Activated T-cell treated with anti-CD3 and anti-CD28 coated beads, Interleukin-2, amount 50 U/mL, for 24 hours (primary cell): ENCODE measurements at places on chromosomes 5 and 9.

DNA sequence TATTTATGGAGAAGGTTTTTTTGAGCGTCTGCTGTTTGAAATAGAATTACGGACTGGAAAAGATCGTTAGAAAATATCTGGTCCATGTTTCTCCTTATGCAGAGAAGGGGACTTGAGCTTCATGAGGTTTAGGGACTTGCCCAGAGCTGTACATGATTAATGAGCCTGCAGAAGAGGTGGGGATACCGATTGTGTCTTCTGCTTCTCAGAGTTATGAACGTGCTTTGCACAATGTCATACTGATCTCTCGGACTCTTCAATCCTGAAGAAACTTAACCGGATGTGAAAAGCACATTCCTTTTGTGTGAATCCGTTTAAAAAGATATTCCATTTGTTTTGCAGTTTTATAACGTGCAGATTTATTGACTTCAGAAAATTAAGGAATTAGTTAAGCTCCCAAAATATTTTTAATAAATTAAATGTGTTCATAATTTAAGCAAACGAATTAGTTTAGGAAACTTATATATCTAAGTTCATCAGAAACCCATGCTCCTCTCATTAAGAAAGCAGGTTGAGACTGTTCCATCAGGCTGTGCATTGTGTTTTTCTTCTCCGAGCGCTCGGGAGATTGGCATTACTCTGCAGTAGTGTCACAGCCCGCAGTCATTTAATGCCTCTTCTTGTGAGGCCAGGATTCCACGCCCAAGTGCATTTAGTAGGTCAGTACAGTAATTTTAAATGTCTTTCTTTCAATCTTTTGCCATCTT lies 40.8 kb upstream of the MEF2C start:
- H3K4me3 ChIP-seq = no peak overlapping the region
- H3K36me3 ChIP-seq = no peaks in the 10 kb centered on the region
- no peaks in the 10 kb centered on the region for H3K4me1 ChIP-seq
- H3K27ac ChIP-seq = no peak overlapping the region
- no peaks in the 10 kb centered on the region for H3K27me3 ChIP-seq

DNA sequence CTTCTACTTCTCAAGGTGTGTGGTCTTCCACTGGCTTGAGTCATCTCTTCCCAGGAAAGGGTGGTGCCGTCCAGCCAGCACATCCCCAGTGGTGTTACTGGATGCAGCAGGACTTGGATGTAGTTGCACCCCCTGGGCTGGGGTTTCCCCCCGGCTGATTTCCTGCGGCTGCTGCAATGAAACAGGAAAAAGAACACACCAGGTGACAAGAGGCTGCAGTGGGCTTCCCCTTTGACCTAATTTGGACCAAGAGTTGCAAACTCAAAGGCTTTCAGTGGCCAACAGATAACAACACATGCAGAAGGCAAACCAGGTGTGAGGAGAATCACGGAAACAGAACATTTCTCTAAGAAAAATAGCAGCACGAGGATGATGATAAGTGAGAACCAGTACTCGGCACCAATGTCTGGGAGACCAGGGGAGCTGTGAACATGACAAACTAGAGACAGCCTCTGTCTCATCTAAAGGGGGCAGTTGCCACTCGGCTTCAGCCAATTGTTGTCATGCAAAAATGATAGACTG lies 83.7 kb downstream of the PDE6A start:
- peak overlapping the region; percentile 48 for H3K27ac ChIP-seq
- H3K4me3 ChIP-seq = no peak overlapping the region
- DNase-seq = no peak
- no peaks in the 10 kb centered on the region for H3K27me3 ChIP-seq

- H3K4me1 ChIP-seq = no peaks in the 10 kb centered on the region
- H3K4me3 ChIP-seq = no peak overlapping the region
- no peaks in the 10 kb centered on the region for H3K27me3 ChIP-seq
These were observed 99.4 kb downstream of the TMEM215 start for GRCh38 chr9:32882705-32883104.

- H3K27ac ChIP-seq = no peak overlapping the region
- no peak overlapping the region for H3K4me3 ChIP-seq
- no peaks in the 10 kb centered on the region for H3K4me1 ChIP-seq
- H3K36me3 ChIP-seq = no peaks in the 10 kb centered on the region
- no peak for DNase-seq
- peaks cover 2% of the 10 kb centered on the region for H3K27me3 ChIP-seq
These were observed 10.2 kb downstream of the SLC6A18 start for GRCh38 chr5:1235379-1235778.

DNA sequence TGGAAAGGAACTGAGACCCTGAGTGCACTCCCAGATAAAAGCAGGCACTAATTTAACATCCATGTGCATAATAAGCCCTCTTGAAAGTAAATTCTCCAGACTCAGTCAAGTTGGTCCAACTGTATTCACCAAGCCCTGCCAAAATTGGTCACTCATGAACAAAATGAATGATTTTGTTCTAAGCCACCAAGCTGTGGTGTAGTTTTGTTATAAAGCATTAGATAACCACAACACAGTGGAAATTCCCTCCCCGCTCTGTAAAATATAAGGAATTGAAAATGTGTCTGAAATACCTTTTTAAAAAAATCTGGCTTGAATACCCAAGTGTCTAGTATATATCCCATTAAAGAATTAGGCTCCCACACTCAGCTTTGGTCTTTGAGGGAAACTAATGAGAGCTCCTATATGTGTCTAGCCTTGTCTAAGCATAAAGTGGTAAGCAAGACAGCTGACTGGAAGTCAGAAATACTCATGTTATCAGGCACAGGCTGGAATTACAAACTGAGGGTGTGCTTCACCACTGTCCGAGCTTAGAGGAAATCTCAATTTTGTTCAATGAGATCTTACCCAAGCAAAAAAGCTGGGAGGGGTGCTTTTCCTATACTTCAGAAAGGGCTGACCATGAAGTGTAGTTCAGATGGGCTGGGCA lies 33.2 kb downstream of the IDNK start:
- peaks cover 22% of the 10 kb centered on the region for H3K36me3 ChIP-seq
- no peak overlapping the region for H3K4me3 ChIP-seq
- no peak for DNase-seq
- H3K4me1 ChIP-seq = peaks cover 22% of the 10 kb centered on the region
- no peaks in the 10 kb centered on the region for H3K27me3 ChIP-seq
- peak overlapping the region; percentile 56 for H3K27ac ChIP-seq

GRCh38 chr9:64015136-64015535 lies 1269.9 kb downstream of the FOXD4L5 start:
- no peaks in the 10 kb centered on the region for H3K27me3 ChIP-seq
- DNase-seq = no peak
- no peak overlapping the region for H3K27ac ChIP-seq
- no peak overlapping the region for H3K4me3 ChIP-seq
- H3K36me3 ChIP-seq = no peaks in the 10 kb centered on the region

- H3K4me3 ChIP-seq = no peak overlapping the region
- no peak for DNase-seq
- no peaks in the 10 kb centered on the region for H3K36me3 ChIP-seq
- H3K4me1 ChIP-seq = peaks cover 4% of the 10 kb centered on the region
- no peak overlapping the region for H3K27ac ChIP-seq
- no peaks in the 10 kb centered on the region for H3K27me3 ChIP-seq
These were observed 45.3 kb upstream of the AKNA start for GRCh38 chr9:114433086-114433485.

DNA sequence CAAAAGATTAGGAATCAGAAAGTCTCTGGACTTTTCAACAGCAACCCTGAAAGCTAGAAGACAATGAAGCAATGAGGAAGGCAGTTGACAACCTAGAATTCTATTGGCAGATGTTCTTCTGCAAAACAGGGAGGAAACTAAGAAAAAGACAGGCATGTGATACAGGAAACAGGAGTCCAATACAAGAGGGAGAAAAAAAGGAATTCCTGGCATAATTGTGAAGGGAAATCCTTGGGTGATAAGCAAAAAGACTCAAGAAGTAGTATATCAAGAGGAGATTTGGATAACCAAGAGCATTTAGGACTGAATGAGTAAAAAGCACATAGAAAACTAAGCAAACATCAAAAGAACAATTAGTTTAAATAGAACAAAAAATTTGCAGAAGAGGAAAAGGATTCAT lies 58.6 kb downstream of the LPAR1 start:
- H3K4me3 ChIP-seq = no peak overlapping the region
- no peak for DNase-seq
- H3K36me3 ChIP-seq = no peaks in the 10 kb centered on the region
- no peaks in the 10 kb centered on the region for H3K4me1 ChIP-seq
- no peaks in the 10 kb centered on the region for H3K27me3 ChIP-seq

DNA sequence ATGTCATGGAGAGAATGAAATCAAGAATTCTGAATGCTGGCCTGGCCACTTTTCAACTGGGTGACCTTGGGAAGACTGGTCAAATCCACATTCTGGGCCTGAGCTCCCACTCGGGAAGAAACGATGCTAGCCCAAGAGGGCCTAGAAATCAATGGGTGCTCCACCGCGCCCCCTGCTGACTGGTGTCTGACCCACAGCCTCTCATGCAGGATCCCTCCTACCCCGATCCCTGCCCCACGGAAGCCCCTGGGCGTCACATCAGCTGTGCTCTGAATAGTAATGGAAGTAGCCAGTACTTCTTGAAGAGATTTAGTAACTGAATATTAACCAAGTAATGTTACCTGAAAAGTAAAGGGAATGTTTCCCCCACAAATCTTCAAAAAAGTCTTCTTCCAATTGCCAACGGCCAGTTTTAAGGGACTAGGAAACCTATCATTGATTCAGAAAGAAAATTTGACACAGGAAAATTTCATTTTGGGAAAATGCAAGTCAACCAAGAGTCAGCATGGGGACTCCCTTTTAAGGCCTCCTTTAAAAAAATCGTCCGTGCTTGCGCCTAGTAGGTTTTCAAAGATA lies 43.9 kb downstream of the CRB2 start:
- H3K36me3 ChIP-seq = peaks cover 9% of the 10 kb centered on the region
- no peak overlapping the region for H3K27ac ChIP-seq
- H3K4me1 ChIP-seq = no peaks in the 10 kb centered on the region
- DNase-seq = no peak
- no peaks in the 10 kb centered on the region for H3K27me3 ChIP-seq

DNA sequence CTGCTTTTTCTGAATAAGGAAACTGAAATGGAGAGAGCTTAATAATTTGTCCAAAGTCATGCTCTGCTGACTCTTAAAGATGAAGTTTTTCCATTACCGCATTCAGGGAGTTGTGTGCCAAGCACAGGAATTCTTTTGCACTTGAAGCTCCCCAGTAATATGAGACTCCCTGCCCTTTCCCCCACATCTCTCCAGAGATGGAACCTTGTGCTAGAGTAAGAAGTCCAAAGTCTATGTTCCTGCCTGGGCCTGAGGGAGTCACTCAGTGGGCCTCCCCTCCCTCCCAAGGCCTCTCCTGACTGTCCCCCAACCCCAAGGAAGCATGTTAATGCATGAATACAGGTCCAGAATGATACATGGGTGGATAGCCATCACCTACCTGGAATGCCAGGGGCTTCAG lies 173.3 kb upstream of the SEMA6A start:
- DNase-seq = no peak
- no peaks in the 10 kb centered on the region for H3K4me1 ChIP-seq
- H3K36me3 ChIP-seq = no peaks in the 10 kb centered on the region
- no peak overlapping the region for H3K4me3 ChIP-seq
- no peaks in the 10 kb centered on the region for H3K27me3 ChIP-seq

DNA sequence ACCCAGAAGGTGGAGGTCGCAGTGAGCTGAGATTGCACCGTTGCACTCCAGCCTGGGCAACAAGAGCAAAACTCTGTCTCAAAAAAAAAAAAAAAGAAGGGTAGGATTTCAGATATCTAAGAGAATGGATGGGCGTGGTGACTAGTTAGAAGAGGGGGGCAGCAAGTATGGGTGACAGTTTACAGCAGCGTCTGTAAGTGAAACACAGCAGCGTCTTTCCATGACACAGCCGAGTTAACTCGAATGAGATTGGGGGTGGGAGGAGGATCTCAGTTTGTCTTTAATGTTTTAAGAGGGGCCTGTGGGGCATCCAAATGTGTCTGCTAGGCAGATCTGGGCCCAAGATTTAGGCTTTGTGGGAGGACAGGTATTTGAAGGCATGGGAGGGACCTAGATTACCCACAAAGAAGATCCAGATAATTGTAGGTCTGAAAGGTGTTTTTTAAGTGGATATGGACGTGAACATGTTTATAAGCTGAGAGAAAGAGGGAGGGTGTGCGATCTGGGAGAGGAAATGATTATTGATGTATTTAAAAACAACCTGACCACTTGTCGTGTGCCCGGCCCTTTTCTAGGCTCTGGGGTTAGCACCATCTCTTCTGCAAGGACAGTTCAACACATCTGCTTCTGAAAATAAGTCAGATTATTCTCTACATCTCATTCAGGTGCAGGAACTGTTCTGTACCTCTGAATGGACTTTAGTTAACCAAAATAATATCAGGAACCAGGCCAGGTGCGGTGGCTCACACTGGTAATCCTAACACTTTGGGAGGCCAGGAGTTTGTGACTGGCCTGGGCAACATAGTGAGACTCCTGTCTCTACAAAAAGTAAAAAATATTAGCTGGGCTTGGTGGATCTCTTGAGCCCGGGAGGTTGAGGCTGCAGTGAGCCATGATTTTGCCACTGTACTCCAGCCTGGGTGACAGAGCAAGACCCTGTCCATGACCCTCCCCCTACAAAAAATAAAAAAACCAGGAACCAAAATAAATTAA lies 2.5 kb downstream of the CEP78 start:
- H3K36me3 ChIP-seq = peaks cover 62% of the 10 kb centered on the region
- H3K4me3 ChIP-seq = peak overlapping the region; percentile 58
- DNase-seq = no peak
- H3K27me3 ChIP-seq = no peaks in the 10 kb centered on the region

- H3K36me3 ChIP-seq = no peaks in the 10 kb centered on the region
- no peaks in the 10 kb centered on the region for H3K4me1 ChIP-seq
- no peak overlapping the region for H3K4me3 ChIP-seq
- H3K27me3 ChIP-seq = no peaks in the 10 kb centered on the region
These were observed 1509.7 kb downstream of the MAT2B start for GRCh38 chr5:165015126-165015525.

GRCh38 chr9:2271426-2271825 lies 256.3 kb downstream of the SMARCA2 start:
- no peak overlapping the region for H3K27ac ChIP-seq
- peaks cover 18% of the 10 kb centered on the region for H3K27me3 ChIP-seq
- H3K4me1 ChIP-seq = no peaks in the 10 kb centered on the region
- no peak for DNase-seq
- H3K4me3 ChIP-seq = no peak overlapping the region
- H3K36me3 ChIP-seq = no peaks in the 10 kb centered on the region

GRCh38 chr9:85941622-85941940 lies 635 bp downstream of the NAA35 start:
- peaks cover 7% of the 10 kb centered on the region for H3K36me3 ChIP-seq
- no peak for DNase-seq
- H3K27ac ChIP-seq = peak overlapping the region; percentile 98
- no peaks in the 10 kb centered on the region for H3K27me3 ChIP-seq
- H3K4me1 ChIP-seq = peaks cover 20% of the 10 kb centered on the region

- H3K4me1 ChIP-seq = peaks cover 81% of the 10 kb centered on the region
- peak overlapping the region; percentile 84 for H3K27ac ChIP-seq
- H3K4me3 ChIP-seq = no peak overlapping the region
- DNase-seq = no peak
These were observed 3.6 kb upstream of the LCP2 start for GRCh38 chr5:170301149-170301548.

- no peak for DNase-seq
- H3K4me3 ChIP-seq = no peak overlapping the region
- no peaks in the 10 kb centered on the region for H3K36me3 ChIP-seq
- H3K4me1 ChIP-seq = no peaks in the 10 kb centered on the region
- no peaks in the 10 kb centered on the region for H3K27me3 ChIP-seq
These were observed 460.0 kb downstream of the PSAT1 start for GRCh38 chr9:78756813-78757510.

- H3K27me3 ChIP-seq = peaks cover 5% of the 10 kb centered on the region
- no peak overlapping the region for H3K27ac ChIP-seq
- DNase-seq = no peak
- H3K4me3 ChIP-seq = no peak overlapping the region
- no peaks in the 10 kb centered on the region for H3K36me3 ChIP-seq
- H3K4me1 ChIP-seq = peaks cover 2% of the 10 kb centered on the region
These were observed 82.1 kb upstream of the ASS1 start for GRCh38 chr9:130362691-130363090.
